Smooth muscle cell of trachea (primary cell): ENCODE measurements at places on chromosomes 3 and 15. TPM values are rescaled to one million over a fixed set of nuclear protein-coding genes. Genes with fewer than 3 reads are reported as not detected.

DLL4 gene
- total RNA-seq: 0.17 and 0.73 TPM in 2 replicates

MYEF2 gene
- 1.3 and 7.3 TPM in 2 replicates for total RNA-seq

MYO5C gene
- under 0.01 and 0.58 TPM in 2 replicates for total RNA-seq

ACKR2 gene
- total RNA-seq: 0.15 and 0.17 TPM in 2 replicates

ANKRD34C gene
- not detected in 2 replicates for total RNA-seq

NTRK3 gene
- total RNA-seq: under 0.01 and 0.17 TPM in 2 replicates

EPHA6 gene
- not detected in 2 replicates for total RNA-seq

PARP6 gene
- total RNA-seq: 23.3 and 24.3 TPM in 2 replicates

ZNF385D gene
- total RNA-seq: 0.66 and 6.5 TPM in 2 replicates

A4GNT gene
- total RNA-seq: not detected in 2 replicates

AADACL2 gene
- total RNA-seq: not detected in 2 replicates

CHDH gene
- total RNA-seq: 0.15 and 0.99 TPM in 2 replicates

GOLGA8J gene
- total RNA-seq: not detected in 2 replicates

MYZAP gene
- under 0.01 TPM in 1 of 2 replicates, not detected in the other for total RNA-seq

CD200R1 gene
- total RNA-seq: under 0.01 TPM in 1 of 2 replicates, not detected in the other

CPNE9 gene
- not detected in 2 replicates for total RNA-seq

FOXL2NB gene
- total RNA-seq: not detected in 2 replicates

PLD1 gene
- 17.6 and 24.1 TPM in 2 replicates for total RNA-seq

GOLGA6B gene
- total RNA-seq: not detected in 2 replicates

CHMP2B gene
- 21.2 and 33.7 TPM in 2 replicates for total RNA-seq

THPO gene
- total RNA-seq: 0.15 and 0.83 TPM in 2 replicates

NRROS gene
- total RNA-seq: 0.58 and 1.5 TPM in 2 replicates

ROPN1B gene
- total RNA-seq: not detected in 2 replicates

SGO1 gene
- 0.17 and 9.9 TPM in 2 replicates for total RNA-seq

SLC2A2 gene
- total RNA-seq: not detected in 2 replicates

MESP1 gene
- 0.29 and 0.50 TPM in 2 replicates for total RNA-seq

DPPA4 gene
- total RNA-seq: not detected in 2 replicates

HRG gene
- total RNA-seq: not detected in 2 replicates

PLSCR2 gene
- total RNA-seq: not detected in 2 replicates

LRRC31 gene
- total RNA-seq: not detected in 2 replicates

INAFM2 gene
- 5.4 and 15.7 TPM in 2 replicates for total RNA-seq

BLM gene
- total RNA-seq: 0.33 and 6.4 TPM in 2 replicates

DAZL gene
- total RNA-seq: not detected in 2 replicates

ARHGEF26 gene
- 0.99 and 1.6 TPM in 2 replicates for total RNA-seq

PLSCR5 gene
- total RNA-seq: not detected in 2 replicates

EPHB3 gene
- 12.4 and 18.0 TPM in 2 replicates for total RNA-seq
